Stimulated activated CD8-positive, alpha-beta memory T cell treated with anti-CD3 and anti-CD28 coated beads, Interleukin-15, amount 100 ng/mL, for 4 hours (primary cell): ENCODE measurements at places on chromosomes 3 and 15.

DNA sequence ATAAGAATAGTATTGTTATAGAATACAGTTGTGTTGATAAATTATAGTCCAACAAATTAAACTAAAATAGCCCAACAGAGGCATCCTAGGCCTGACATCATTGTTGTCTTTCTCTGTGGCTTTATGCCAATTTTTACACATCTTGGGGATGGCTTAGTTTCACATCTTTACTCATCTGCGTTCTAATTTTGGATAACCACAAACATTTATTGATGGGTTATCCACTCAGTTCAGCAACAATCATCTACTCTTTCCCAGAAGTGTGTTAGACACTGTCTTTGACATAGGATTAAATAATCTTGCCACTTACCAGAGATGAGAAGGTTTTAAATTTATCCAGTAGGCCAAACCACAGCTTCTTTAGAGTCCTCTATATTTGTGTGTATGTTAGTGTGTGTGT is 120.8 kb upstream of the PHLDB2 start:
- DNase-seq = no peak

GRCh38 chr15:22939652-22940061 is 40.5 kb downstream of the CYFIP1 start:
- no peak for DNase-seq

- no peak for DNase-seq
These were observed 107.0 kb upstream of the LSAMP start for GRCh38 chr3:116552246-116552645.

DNA sequence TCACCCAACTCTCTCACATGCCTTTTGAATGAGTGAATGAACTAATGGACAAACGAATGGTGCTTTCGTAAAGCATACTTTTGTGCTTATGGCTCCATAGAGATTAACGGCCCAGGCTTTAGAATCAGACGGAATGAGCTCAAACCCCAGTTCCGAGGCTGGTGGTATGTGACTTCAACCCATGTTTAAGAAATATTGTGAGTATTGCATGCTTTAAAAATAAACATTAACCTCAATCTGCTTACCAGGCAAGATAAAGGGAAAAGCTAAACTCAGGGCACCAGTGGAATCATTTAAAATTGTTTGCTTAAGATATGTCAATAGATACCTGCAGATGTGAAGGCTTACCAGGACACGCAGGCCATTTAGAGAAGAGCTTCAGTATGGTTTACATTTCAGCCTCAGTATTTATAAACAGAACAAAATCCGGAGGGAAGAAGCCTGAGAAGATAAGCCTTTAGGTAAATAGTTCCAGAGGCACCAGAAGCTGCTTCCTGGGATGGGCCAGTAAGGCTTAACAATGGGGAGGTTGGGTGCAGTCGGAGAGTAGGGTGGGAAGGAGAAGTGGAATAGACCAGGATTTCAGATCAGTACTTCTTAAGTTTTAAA is 186.4 kb downstream of the ADAMTS9 start:
- no peak for DNase-seq

DNA sequence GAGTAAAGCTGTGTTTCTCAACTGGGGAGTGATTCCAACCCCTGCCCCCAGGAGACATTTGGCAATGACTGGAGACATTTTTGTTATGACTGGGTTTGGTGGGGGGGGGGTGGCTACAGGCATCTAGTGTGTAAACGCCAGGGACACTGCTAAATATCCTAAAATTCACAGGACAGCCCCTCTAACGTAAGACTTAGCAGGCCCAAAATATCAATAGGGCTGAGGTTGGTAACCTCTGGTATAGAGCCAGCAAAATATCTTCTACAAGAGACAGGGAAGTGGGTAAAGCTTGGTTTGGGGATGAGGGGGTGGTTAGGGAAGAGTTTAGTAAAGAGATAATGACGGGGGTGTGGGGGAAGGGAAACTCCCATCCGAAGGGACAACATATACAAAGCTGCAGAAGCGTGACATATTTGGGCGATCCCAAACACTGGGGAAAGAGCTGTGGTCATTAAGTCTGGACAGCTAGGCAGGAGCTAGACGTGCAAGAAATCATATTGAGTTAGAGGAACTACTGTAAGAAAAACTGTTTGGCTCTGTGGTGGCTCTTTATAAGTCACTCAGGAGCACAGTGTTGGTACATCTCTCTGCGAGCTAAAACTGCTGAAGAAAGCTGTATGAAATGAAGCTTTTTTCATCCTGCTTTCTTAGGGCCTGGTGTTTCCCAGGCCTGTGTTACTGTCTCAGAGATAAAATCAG is 697 bp upstream of the TRIM69 start:
- no peak for DNase-seq

- DNase-seq = no peak
These were observed 188.4 kb upstream of the WNT5A start for GRCh38 chr3:55675478-55675877.

DNA sequence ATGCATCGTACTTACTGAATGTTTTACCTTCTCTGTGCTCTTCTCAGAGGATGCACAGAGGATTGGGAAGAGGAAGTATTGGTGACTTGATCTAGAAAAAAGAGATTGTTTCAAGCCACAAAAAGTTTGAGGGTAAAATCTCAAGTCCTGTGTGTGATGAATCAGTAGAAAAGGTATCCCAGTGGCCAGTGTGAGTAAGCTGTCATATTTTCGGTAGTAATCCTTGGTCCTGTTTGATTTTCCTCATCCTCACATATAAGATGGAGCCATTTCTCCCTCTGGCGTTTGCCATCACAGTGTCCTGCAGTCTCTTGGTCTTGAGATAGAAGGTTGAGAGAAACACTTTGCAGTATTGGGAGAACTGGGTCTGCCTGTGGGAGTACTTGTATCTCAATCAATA is 166.8 kb downstream of the LPP start:
- DNase-seq = no peak

DNA sequence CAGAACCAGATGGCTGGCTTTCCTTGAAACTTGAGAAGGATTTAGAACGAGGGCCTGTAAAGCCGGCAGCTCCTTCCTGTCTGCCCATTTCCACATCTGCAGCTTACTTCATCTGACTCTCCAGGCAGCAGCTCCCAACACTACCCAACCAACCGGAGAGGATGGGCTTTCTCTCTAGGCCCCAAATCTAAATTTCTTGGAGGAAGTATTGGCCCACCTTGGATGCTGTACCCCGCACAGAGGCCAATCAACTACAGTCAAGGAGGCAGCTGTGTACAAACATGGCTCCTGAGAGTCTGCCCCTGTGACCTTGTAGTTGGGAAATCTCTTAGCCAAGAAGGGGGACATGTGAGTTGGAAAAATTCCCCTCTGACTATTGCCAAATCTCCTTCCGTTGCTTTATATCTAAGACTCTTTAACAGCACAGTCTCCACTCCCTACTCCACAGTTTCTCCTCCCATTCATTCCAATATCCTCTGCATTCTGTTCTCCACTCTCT is 8.0 kb upstream of the ACAP2 start:
- no peak for DNase-seq

- DNase-seq = no peak
These were observed 40.4 kb downstream of the PRR23E start for GRCh38 chr3:127233371-127233770.

GRCh38 chr15:43886558-43886957 is 59.8 kb downstream of the WDR76 start:
- no peak for DNase-seq

- DNase-seq = no peak
These were observed 618.1 kb downstream of the RBMS3 start for GRCh38 chr3:29899021-29899420.

- no peak for DNase-seq
These were observed 52.7 kb downstream of the SNTN start for GRCh38 chr3:63705092-63705645.

GRCh38 chr3:15794842-15795650 is 2.7 kb downstream of the ANKRD28 start:
- no peak for DNase-seq

DNA sequence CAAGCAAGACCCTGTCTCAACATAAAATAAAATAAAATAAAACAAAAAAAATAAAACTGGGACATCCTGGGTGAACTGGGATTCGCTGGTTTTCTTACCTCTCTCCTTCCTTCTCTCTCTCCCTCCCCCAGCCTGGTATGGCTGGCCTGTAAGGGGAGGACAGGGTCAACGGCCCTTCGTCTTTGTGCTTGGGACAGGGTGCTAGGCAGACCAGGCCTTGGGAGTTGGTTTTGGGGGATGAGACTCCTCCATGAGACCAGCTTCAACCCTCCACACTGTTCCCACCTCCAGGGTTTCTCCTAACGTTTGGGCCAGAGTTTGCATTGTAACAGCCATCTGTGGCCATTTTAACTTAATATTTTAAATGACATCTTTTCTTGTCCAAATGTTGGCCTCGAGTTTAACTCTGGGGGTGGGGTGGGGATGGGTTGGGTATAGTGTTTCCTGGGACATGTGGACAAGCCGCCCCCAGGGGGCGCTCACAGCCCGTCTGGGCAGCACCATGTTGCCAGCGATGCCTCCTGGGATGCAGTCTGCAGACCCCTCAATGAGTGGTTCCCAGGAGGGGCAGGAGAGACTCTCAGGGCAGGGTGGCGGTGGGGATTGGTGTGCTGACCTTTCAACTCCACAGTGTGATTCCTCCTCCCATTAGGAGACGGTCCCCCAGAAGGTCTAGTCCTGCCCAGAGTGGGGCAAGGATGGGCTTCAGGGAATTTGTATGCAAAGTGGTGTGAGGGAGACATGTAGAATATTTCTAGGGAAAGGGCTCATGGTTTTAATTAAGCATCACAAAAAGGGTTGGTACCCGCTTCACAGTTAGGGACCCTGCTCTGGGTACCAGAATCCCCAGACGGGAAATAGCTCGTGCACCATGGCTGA is 37.7 kb upstream of the LCTL start:
- DNase-seq = peak; percentile 25

- DNase-seq = no peak
These were observed 520 bp downstream of the GREM1 start for GRCh38 chr15:32718227-32718820.

DNA sequence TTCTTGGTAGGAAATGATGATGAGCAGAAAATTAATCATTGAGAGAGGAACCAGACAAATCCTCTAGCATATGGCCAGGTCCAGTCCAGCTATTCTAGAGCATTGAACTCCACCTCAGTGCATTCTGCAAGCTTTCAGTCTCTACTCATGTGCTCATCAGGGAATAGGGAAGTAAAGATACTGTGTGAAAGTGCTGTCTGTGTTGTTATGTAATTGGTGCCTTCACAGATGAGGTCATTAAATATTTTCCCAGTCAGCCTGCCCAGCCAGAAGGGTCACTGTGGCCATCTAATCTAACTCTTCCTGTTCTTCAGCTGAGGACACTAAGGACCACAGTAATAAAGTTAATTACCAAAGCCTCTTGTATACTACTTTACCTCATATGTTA is 28.2 kb downstream of the C3orf62 start:
- no peak for DNase-seq

GRCh38 chr3:155416500-155417118 is 123.1 kb upstream of the STRIT1 start:
- no peak for DNase-seq

DNA sequence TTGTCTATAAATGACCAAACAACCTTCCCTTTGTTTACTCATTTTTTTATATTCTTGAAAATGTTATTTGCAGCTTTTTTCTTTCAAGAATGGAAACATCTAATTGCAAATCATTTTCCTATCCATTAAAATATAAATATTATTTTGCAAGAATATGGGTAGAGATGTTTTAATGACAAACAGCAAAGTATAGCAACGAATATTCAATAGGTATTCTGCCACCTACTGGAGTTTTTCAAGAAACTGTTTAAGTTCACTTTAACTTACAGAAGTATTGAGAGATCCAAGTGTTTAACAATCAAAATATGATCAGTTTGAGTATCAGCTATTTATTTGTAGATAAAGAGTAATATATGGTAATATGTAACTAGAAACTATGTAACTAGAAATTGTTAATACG is 6.9 kb upstream of the EOGT start:
- no peak for DNase-seq

DNA sequence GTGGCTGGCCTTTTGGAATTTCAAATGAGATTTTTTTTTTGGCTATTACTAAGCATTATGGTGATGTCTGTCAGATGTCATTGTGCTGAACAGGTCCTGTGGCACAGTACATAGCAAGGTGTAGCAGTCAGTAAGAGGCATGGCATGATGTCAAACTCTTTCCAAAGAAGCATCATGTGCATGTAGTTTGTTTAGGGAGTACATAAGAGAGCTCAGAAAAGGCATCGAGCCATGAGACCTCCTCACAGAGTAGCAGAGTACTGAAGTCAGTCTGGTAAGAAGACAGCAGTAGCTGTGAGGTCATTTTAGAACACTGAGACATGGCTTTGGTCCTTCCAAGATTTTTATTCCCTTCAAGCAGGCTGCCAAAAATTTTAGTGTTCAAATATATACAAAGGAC is 134.9 kb upstream of the SPRED1 start:
- DNase-seq = no peak

DNA sequence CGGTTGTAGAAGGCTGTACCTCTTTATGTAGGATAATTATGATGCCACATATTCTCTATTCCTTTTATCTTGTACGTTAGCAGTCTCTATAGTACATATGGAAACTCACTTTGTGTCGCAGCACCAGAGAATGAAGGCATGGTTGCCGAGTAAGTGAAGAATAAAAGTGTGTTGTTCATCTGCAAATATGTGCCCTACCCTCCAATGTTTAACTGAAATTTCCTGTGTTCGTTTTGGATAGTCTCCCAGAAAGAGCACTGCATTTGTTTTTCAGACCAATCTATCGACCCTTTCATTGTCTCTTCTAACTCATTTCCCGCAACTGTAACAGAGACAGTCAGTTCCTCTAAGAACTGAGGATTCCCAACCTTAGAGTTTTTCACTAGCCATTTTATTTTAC is 592.8 kb downstream of the TUSC7 start:
- DNase-seq = no peak

DNA sequence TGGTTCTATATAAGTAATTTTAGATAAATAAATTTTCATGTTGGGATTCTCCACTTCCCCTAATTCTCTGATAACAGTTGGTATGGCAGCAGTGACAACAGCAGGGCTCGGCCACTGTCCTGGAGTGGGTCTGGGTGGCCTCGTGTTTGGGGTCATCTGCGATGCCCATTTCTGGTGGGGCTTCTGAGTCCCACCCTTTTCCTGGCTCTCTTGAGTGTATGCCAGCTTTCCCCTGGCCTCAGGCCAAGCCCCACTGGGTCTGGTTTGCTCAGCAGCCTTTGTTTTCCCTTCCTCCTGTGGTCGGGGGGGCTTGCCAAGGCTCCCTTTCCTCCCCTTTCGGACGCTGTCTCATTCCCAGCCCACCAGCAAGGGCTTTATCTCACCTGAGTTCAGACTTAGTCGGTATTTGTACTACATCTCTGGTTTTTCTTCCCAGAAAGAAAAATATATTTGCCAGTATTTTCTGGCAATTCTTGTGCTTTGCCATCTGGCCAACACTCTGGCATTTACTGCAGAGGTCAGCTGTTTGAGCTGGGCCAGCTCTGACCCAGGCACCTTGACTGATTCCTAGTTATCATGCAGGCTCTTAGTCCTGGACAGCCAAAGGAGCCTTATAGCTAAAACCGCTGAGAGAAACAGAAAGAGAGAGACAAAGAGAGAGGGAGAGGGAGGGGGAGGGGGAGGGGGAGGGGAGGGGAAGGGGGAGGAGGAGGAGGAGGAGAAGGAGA is 35.2 kb downstream of the MYZAP start:
- DNase-seq = no peak

GRCh38 chr3:41363830-41364523 is 164.7 kb downstream of the CTNNB1 start:
- DNase-seq = no peak
